ENCODE measurements at places on chromosomes 13 and 19.

DNA sequence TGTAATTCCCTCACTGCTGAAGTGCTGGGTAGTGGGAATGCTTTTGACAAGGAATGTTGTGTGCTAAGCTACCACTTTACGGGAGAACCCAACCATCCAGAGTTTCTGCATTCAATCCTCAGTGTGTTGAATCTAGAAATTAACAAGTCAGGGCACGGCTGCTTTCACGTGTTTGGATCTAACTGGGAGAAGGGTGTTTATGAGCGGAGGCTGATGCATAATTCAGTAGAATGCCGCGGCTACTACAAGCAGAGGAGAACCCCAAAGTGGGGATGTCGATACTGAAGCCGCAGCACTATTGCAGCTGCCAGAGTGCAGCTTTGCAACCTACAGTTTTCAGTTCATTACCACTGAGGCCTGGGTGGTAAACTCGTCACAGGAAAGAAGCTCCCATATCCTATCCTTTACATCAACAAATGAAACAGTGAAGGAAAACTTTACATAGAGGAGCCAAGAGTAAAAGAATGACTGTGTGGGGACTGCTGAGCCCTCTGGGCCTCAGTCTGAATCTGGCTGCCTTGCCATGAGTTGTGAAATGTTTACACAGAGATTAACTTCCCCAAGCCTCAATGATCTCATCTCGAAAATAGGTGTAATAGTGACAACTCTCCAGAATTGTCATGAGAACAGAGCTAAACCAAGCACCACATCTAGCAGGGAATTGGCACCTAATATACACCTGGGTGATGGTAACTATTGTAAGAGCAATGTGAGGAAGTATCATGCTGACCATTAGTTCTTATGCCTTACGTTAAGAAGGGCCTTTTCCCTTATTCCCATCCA lies 531.7 kb downstream of the MYO16 start:
- no peak for DNase-seq

GRCh38 chr13:20388184-20388583 lies 137.5 kb downstream of the CRYL1 start:
- DNase-seq = no peak

DNA sequence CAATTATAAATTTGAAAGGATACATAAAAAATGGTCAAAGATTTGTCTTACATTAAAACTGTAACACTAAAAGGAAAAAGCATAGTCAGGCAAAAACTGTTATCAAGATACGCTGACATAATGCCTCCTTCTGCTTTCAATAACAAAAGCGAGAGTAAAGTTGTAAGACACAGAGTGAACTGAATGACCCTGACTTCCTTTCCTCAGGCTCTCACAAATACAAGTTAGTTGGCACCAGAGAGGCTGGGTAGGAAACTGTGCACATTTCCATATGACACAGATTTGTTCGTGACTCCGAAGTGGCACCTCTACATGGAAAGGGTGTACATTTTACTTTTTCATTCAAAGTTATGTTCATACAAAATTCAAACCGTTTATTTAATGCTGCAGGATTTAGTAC lies 15.4 kb downstream of the FGF14 start:
- DNase-seq = no peak

- DNase-seq = peak; percentile 66
Measured at GRCh38 chr19:55540619-55541018, 3.7 kb upstream of the SBK2 start.

DNA sequence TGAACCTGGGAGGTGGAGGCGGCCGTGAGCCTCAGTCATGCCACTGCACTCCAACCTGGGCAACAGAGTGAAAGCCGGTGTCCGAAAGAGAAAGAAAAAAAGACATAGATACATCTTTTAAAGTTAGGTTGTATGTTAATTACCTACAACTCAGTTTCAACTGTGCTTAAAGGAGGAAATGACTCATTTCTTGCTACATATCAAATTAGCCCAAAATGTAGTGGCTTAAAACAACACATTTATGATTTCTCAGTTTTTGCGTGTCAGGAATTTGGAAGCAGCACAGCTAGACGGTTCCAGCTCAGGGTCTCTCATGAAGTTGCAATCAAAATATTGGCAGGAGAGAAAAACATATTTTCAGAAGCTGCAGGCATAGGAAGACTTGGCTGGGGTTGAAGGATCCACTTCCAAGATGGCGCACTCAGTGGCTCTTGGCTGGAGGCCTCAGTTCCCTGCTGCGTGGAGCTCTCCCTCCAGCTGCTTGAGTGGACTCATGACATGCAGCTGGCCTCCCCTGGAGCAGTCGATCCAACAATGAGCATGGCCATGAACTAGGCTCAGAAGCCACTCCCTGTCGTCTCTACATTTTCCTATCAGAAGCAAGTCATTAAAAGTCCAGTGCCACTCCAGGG lies 7.1 kb downstream of the LDLR start:
- no peak for DNase-seq

DNA sequence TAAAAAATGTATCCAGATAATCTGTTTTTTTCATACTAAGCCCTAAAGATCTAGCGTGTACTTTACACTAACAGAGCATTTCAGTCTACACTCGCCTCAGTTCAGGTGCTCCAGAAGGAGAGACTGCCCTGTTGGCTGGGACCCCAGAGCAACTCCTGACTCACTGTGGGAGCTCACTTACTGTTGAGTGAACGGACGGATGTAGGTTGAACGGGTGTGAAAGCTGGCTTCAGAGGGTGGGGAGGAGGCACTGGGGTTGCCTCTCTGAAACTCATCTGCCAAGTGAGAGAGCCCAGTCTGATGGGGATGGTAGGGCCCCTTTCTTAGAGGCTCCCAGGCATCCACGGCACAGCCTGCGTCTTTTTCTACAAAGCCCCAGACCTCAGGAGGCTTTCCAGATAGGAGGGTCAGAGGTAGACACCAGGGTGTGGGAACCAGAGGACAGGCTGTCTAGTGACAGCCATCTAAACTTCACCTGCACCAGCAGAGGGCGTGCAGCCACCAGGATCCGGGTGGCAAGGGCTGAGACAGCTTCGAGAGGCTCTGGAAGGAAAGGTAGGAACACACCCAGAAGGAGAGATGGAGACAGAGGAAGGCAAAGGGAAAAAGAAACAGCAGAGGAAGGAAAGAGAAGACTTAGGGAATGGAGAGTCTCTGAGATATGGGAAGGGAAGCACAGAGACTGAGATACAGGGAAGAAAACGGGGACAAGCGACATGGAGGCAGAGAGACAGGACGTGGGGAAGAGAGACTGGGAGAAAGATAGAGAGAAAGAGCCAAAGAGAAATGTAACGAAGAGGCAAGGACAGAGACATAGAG lies 3.7 kb downstream of the KASH5 start:
- DNase-seq = peak; percentile 62

DNA sequence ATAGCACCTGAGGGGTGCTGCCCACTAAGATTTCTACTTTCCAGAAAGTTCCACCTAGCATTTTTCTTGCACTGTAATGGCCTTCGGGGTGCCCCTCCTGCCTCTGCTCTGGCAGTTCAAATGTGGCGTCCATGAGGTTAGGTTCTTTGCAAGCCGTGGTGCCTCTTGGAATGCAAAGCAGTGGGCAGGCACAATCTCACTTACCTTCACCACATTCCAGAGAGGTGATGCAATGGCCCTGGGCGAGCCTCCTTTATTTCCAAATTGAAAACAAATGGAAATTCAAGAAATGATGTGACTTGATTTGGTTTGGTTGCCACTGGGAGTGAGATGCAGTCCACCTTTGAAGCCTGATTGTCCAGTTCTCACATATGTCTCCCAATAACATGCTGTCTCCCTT lies 46.9 kb downstream of the FGF9 start:
- DNase-seq = no peak

DNA sequence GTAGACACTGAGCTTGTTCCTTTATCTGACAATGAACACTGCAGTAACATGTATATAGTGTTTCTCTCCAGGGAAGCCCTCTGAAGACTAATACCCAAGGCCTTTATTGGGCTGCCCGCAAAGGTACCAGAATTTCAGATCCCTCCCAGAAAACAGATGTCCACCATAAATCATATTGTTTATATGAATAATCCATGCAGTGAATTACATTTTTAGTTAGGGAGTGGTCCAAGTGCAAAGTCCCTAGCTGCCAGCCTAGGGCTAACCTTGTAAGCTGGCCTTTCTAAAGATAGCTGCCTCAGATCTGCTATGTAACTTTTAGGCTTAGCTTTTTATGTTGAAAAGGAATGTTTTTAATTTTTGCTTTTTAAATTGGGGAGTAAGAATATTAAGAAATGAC lies 44.7 kb downstream of the TDRD3 start:
- no peak for DNase-seq

DNA sequence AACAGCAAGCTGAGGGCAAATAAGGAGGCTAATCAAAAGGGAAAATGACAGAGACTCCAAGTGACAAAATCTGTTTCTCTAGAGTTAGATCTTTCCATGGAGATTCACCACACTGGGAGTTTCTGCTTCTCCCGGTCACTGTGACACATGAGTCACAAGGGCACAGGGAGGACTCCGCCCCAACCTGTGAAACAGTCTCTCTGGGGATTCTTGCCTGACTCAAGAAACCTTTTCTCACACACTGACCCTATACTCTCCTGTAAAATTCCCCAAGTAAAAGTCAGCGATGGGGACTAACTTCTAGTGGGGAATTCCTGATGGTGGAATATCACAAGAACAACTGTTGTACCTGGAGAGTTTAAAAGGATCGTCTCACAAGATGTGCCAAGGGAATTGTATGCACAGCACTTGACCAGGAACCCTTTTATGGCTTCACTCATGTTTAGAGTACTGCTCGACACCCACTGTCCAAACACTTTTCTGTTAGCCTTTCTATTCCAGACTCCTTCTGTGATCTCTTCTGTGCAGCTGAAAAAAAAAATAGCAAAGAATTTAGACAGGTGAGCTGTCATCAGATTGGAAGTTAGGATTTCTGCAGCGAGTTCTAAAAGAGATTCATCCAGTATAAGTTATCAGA lies 46.8 kb upstream of the URAD start:
- DNase-seq = no peak

DNA sequence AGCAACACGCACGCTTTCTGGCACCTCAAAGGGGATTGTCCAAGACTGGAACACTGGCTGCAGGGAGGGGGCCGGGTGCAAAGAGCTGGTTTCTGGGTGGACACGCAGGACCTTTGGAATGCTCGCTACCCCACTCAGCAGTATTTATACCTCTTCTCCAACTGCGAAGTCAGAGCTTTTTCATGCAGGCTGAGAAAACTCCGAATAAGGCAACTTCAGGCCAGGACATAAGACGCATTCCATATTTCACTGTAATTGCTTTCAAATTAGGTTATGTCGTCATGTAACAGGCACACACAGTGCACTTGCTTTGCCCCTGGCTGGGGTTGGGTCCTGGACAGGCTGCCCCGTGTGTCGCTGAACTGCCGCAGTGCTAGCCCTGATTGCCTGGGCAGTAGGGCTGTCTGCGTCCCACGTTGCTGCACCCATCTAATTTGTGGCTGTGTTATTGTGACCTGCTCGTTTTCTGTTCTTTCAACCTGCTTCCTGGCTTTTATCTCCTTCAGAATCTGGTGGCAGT lies 44.5 kb downstream of the ACTN4 start:
- DNase-seq = peak; percentile 78

GRCh38 chr13:86882835-86883234 lies 788.3 kb upstream of the SLITRK5 start:
- no peak for DNase-seq

DNA sequence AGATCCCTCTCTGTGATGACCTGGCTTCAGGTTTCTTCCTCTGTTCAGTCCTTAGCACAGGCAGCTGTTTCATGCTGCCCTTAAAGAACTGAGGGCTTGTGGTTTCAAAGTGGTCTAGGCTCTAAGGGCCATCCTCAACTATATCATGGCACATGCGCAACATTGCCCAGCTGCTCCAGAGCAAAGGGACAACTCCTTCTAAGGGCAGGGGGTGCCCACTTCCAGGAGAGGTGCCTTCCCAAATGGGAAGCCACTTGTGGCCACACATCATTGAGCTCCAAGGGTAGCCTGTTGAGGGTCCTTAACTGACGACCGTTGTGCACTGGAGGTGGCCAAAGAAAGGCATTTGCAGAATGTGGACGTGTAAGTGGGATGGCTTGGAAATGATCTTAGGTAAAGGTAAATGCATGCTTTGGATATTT lies 7.3 kb downstream of the GPR183 start:
- no peak for DNase-seq

- no peak for DNase-seq
Measured at GRCh38 chr19:18322318-18322758, 538 bp downstream of the LSM4 start.

DNA sequence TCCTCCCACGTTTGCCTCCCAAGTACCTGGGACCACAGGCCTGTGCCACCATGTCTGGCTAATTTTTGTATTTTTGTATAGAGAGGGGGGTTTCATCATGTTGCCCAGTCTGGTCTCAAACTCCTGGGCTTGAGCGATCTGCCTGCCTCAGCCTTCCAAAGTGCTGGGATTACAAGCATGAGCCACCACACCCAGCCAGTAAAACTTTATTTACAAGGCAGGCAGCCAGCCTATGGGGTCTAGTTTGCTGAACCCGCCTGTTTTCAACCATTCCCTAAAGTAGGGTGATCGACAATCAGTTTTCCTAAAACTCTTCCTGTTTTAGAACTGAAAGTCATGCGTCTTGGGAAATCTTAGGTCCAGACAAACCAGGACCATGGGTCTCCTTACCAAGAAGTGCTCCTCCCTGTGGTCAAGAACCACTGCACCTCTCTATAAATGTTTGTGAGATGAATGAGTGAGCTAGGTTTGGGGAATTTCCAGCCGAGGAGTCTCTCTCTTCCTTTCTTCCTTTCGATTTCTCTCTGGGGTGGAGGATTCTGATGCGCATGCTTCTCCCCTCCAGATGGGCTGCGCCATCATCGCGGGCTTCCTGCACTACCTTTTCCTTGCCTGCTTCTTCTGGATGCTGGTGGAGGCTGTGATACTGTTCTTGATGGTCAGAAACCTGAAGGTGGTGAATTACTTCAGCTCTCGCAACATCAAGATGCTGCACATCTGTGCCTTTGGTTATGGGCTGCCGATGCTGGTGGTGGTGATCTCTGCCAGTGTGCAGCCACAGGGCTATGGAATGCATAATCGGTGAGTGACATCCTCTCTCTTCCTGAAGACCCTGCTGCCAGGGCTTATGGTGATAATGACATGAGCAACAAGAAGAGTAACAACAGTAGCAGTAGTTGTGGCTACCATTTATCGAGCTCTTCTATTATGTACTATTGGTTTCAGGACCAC lies 38.7 kb downstream of the ADGRE1 start:
- no peak for DNase-seq

GRCh38 chr13:32737111-32737571 lies 150.9 kb downstream of the PDS5B start:
- no peak for DNase-seq

DNA sequence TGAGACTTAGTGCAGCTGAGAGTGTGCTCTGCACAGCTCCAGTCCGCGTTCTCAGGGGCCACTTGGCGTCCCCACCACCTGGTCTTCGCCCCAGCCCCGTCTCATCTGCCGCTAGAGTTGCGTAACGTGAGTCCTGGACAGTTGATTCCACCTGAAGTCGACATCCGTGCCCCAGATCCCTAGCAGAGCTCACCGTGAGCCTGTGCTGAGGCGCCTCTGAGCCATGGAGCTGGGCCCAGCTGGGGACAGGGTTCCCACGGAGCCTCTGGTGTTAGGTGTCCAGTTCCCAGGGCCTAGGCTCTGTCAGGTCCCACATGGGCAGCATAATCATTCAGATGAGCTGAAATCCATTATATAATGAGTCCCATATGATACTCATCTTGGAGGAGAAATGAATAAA lies 147.1 kb upstream of the SOX1 start:
- no peak for DNase-seq
